ENCODE measurements at places on chromosomes 5 and 9.

DNA sequence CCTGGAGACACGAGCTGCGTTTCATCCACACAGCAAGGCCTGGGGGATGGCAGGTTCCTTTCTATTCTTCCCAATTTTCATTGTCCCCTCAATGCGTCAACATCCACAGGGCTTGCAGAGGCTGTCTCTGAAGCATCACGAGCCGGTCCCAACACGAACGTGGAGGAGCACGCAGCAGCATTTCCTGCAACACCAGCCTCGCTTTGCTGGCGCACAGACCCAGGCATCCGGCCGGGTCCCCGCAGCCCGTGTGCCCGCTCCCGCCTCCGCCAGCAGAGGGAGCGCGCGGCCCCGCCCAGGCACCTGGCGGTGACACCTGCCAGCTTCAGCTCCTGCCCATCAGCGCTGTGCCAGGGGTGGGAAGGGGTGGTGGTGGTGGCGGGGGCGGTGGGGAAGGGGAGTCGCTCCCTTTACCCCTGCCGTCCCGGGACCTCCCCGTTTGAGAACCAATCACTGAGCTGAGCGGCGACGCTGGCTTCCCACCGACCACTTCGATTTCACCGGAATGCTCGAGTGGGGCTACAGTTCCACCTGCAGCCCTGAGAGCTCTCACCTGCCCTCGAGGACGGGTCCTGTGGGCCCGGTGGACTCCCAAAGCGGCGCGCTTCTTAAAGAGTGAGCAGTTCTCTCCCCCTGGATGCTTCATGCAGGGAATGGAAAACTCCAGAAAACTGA lies 464.5 kb downstream of the ICE1 start:
- DNase-seq: no peak

- no peak for DNase-seq
Observed at GRCh38 chr5:156126716-156127115, 200.2 kb upstream of the SGCD start.

DNA sequence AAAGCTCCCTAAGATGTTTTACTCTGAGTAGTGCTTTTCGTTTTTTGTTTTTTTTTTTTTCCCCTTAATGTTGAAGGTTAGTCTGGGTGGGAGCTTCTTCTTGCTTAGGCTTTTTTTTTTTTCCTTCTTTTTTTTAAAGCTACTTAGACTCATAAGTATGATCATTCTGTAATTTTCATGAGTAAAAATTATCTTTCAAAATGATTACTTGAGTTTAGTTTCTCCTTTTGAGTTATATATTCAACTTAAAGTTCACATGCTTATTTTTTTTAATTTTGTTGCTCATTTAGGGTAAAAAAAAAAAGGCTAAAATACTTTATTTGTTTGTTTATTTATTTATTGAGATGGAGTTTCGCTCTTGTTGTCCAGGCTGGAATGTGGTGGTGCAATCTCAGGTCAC lies 2.9 kb downstream of the RBM27 start:
- no peak for DNase-seq

- DNase-seq: no peak
Observed at GRCh38 chr9:133918111-133918813, 73.9 kb downstream of the VAV2 start.

DNA sequence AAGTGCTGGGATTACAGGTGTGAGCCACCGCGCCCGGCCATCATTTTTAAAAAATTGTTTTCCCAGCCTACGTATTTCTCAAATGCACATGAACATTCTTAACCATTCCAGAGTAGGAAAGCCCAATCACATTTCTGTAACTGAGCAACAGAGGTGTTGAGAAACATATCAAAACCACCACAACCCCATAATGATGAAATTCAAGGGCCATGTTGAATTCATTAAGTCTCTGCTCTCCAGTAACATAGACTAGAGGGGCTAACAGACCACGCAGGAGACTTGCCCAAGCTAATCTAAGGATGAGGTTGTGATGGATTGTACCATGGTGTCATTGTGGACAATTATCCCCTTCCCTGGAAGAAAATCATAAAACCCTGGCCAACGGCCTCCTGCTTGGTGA lies 52.9 kb downstream of the MYO10 start:
- DNase-seq: no peak

DNA sequence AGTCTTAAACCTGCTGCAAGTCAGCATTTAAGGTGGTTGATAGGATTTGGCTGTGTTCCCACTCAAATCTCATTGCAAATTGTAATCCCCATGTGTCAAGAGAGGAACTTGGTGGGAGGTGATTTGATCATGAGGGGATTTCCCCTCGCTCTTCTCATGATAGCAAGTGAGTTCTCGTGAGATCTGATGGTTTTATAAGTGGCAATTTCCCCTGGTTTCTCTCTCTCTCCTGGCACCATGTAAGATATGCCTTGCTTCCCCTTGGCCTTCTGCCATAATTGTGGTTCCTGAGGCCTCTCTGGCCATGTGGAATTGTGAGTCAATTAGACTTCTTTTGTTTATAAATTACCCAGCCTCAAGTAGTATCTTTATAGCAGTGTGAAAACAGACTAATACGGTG lies 84.3 kb upstream of the SMC2 start:
- DNase-seq: no peak

DNA sequence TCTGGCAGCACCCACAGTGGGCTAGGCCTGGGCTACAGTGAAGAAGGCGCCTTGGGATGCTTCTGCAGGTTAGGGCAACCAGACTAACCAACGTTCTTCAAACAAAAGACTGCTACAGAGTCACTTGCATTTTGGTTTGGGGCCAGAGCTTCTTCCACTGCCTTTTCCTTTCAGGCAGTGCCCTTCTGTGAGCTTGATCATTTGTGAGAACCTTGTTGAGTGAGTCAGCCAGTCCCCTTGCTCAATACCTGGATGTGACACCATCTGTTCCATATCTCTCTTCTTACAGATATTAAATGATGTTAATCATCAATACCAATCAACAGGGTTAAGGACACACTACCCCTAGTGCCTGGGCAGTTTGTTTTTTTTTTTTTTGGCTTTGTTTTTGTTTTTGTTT lies 46.5 kb upstream of the VDAC1 start:
- DNase-seq: no peak

DNA sequence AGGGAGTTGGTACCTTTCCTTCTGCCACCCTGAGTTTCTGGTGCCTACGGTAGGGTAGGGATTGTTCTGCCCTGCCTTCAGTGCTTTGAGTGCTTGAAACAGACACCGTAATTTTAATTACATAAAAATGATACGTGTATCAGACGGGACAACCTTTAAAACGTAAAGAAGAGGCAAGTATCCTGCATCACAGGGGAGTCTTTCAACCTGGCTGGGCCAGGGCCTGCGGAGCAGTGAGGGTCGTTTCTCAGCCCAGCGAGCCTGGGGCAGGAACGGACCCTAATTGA lies 483 bp upstream of the DAB2IP start:
- no peak for DNase-seq

DNA sequence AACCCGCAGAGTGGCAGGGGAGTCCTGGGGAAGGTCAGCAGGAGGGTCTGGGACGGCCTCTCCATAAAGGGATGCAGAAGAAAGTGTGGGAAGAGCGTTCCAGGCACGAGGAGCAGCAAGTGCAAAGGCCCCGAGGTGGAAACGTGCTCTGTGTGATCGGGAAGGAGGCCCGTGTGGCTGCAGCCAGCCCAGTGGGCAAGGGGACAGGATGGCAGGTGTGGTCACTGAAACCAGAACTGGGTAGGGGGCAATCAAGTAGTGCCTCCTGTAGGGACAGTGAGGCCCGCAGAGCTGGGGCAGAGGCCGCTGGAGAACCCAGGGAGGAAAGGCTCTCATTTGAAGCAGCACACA lies 16.3 kb upstream of the LAMC3 start:
- DNase-seq: no peak

DNA sequence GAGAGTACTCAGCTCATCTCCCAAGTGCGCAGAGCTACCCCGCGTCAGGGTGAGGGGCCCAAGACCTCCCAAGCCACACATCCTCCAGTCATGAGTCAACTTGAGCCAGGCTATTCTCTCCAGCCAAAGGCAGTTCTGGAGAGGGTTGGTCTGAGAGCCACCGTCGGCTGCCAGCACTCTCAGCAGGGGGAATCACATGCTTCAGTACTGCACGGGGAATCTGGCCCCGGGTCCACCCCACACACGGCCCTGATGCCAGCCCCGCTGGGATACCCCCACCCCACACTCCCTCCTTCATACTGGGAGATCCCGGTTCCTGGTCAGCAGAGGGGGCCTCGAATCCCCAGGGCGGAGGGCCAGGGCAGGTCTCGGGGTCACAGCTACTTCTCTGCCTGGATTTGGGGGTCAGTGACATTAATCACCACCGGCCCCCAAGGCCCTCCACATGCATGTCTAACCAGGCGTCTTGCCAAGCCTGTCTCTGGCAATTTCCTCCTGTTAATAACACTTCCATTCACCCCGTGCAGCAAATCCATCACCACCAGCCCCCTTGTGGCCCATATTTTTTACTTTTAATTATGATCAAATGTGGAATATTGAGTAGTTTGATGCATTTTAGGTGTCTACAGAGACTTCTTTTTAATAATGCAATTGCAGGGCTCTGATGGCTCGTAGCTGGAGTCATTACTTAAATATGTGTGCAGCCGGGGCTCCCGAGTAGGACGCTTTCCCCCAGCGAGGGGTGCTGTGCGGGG lies 102.9 kb upstream of the PPP1R26 start:
- no peak for DNase-seq

DNA sequence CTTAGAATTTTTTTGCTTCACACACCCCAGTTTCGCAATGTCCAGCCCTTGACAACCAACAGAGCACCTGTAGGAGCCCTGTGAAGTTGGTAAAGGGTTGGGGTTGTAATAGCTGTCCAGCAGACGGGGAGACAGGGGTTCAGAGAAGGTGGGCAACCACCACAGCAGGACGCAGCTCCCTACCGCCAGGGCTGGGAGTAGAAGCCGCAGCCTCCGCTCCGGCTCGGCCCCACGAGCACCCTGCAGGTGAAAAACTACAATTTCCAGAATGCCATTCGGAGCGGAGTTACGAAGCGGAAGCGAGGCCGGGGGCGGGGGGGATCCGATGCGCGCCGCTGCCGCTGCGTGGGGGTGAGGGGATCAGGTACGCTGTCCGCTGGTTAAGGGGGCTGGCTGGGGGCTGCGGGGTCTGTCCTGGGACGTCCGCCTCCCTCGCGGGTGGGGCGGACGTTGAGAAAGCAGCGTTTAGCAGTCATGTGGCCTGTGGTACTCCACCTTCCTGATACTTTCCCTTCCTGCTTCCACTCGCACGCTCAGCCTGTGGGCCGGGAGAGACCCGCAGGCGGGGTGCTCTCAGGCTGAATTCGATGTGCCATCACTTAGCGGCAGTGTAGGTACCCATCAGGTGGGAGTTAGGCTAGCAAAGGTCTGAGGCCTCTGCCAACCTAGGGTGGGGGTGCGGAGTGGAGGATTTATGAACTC lies at the start of gene TRMT10B:
TSS of gene TRMT10B (plus strand) at position 317 of the 702 bp plus-strand sequence. CDS start 8,127 bp downstream, outside the sequence.
- peak; percentile 64 for DNase-seq

DNA sequence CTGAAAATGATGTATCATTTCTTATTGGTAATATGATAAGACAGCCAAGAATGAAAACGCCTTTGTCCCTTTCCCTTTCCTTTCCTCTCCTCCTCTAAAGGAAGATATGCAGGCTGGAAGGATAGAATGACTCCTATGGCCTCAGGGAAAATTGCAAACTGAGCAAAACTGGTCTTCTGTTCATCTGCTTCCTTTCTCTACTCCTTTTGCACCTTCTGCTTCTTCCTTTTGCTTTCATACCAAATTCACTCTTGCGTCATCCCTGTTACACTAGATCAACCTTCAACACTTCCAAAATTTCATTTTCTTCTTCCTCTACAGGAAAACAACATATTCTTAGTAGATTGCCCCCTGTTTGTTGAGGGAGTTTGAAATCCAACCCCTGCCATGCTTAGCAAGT lies 234.1 kb downstream of the ADAMTS6 start:
- no peak for DNase-seq

DNA sequence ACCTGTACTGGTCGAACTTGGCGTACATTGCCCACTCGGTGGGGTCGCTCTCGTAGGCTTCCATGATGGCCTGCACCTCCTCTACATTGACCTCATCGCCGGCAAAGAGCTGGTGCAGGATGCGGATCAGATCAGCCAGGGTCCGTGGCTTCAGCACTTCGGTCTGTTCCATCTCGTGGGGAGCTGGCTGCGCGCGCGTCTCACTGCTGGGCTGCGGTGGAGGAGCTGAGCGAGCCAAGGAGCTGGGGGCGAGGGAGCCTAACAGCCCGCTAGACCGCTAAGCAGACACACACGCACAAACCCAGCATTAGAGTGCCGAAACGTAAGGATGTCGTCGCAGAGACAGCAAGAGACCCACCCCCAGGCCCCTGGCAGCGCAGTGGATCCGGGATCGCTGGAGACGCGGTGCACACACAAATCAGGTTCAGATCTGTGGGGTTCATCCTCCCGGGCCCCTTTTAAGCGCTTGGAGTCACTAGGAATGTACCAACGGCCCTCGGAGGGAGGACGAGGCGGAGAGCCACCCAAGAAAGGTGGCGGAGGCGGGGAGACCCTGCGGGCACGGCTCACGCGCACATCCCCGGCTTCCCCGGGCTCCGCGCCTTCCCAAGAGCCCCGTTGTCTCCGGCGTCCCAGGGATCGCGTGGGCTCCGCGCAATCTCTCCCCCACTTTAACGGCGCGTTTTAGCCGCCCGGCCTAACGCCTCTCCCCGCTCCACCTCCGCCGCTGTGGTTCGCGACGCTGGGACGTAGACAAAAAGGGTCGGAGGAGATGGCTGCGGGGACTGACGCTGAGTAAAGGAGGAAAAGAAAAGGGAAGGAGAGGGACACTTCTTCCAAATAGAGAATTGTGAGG lies at the start of gene CDO1:
TSS of gene CDO1 (minus strand) at position 434 of the 856 bp plus-strand sequence. CDS start at position 172, 262 bp downstream.
- DNase-seq: peak; percentile 7

DNA sequence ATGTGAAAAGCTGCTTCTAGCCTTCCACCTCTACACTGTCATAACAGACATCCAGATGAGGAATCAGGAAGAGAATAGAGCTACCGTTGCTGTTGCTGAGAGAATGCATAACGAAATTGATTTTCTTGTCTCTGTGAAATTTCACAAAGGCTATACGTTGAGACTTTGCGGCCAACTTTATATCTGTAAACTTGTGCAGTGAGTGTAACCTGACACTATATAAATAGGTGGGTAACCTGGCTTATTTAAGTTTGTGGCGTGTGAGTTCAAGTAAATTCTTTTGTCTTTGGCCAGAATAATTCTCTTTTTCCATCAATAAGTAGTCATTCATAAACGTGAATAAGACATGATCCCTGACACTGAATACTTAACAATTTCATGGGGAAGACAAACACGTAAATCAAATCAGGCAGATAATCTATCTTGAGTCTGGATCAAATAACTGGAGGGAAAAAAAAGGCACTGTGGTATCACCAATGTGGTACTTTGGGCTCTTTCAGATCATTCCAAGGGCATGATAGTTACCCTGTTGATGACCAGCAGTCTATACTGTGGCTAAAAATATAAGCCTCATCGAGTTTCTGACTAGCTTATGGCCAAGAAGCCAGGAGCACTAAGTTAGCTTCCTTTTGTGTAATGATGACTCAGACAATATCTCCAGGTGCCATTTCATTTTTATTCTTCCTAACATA lies 98.2 kb upstream of the RASA1 start:
- no peak for DNase-seq

Data from activated gamma-delta T cell treated with Interleukin-2 at 50 U/mL for 16 hours (primary cell).